Lung (tissue), 17 donors: ENCODE measurements at places on chromosomes 2 and 18. TPM values are rescaled to one million over a fixed set of nuclear protein-coding genes. Genes with fewer than 3 reads are reported as not detected.

QPCT gene
- 5.8 TPM for total RNA-seq

DNAH7 gene
- total RNA-seq, result 20.0 TPM

PLEKHB2 gene
- total RNA-seq, result 93.6 TPM

TMEFF2 gene
- not detected for total RNA-seq

PLA2R1 gene
- total RNA-seq, result 13.5 TPM

NTSR2 gene
- not detected for total RNA-seq

DNA sequence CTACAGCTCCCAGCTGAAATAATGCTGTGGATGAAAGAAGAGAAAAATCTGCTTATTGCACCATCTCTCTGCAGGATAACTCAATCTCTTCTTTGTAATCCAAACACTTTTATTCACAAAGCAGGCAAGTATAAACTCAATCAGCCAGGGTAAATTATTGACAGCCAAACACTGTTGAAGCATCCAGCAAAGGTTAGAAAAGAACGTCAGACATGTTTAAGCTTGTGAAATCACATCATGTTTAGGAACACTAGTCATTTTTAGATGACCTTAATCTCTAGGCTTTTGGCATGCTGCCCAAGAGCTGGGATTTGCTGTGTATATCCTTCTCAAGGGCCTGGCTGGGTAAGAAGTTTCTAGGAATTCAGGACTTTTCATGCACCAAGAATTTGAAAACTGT is 1148.1 kb upstream of the FANCL start:
- peak; percentile 45 for DNase-seq

- no peak for DNase-seq
Observed at GRCh38 chr18:59725142-59725541, 27.9 kb upstream of the CCBE1 start.

DNA sequence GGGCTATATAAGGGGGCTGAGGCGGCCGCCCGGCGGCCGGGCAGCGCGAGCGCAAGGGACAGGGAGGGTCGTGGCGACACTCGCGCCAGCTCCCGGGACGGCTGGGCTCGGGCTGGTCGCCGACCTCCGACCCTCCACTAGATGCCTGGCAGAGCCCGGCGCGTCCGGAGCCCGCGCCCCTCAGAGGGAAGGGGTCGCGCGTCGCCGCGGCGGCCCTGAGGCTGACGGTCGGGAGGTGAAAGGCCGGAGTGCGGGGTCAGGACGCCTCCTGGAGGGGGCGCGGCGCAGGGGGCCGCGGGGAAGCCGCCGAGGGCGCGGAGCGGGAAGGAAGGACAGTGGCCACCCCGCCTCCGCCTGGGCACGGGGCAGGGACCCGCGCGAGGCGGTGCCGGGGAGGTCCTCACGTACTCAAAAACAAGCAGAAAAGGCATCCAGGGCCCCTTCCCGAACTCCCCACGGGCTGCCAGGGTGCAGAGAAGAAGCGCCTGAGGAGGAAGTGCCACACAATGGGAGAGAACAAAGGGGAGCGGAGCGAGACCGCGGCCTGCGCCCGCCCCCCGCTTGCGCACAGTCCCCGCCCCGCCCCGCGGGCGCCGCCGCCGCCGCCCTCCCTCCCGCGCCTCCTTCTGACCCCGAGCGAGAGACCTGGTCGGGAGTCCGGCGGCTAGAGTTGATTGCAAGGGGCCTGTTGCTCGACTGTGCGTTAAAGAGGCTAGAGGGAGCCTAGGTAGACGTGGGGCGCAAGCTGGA is 776 bp upstream of the KLF7 start:
- peak; percentile 84 for DNase-seq

GRCh38 chr2:112031473-112032223 is 23.4 kb upstream of the TMEM87B start:
- peak; percentile 81 for DNase-seq

DNA sequence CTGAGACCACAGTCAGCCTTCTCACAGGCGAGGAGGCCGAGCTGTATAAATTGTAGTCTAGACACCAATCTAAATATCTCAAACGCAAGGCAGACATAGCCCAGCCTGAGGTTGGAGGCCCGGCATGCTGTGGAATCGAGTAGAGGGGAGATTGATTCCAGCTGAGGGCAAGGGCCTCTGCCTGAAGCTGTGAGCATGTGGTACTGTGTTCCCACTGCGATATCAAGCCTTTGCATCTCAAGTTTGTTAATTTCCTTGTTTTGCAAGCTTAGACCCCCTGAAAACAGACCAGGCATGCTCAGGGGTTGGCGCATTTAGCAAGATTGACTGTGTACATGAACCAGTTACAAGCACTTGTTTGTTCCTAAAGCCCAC is 65.1 kb upstream of the FOSL2 start:
- peak; percentile 47 for DNase-seq

GRCh38 chr2:72896446-72896845 is 9.2 kb downstream of the SPR start:
- DNase-seq, result no peak

DNA sequence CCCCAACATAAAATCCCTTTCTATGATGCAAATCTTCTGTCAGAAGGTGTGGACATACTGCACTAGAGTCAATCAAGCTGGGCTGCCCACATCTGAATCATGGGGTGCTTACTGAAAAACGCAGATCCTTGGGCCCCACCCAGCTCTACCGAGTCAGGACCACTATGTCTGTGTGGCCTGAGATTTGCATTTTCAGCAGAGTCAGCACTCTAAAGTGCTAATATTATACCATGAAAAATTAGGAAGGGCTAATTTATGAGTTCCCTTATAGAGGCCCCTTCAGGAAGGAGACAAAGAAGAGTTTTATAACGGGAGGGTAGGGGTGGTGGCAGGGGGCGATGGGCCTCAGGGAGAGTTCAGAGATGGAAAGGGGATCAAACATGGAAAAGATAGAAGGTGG is 163.3 kb upstream of the NABP1 start:
- DNase-seq, result no peak
